GM23338 (cell line): ENCODE measurements at places on chromosomes 1 and 21.
A peak's percentile ranks its signal among the peaks of the same experiment; 100 is the strongest.

GRCh38 chr1:31697369-31697984, 6.3 kb downstream of the COL16A1 start:
- H3K27me3 ChIP-seq: no peaks in the 10 kb centered on the region
- H3K27ac ChIP-seq: no peak overlapping the region
- no peak for DNase-seq
- H3K36me3 ChIP-seq: no peaks in the 10 kb centered on the region
- no peak overlapping the region for H3K4me3 ChIP-seq

GRCh38 chr21:35578831-35579471, 481.4 kb downstream of the SETD4 start:
- no peaks in the 10 kb centered on the region for H3K36me3 ChIP-seq
- DNase-seq: no peak

- H3K4me1 ChIP-seq: peaks cover 36% of the 10 kb centered on the region
- no peaks in the 10 kb centered on the region for H3K36me3 ChIP-seq
- no peak overlapping the region for H3K27ac ChIP-seq
- no peak overlapping the region for H3K4me3 ChIP-seq
- DNase-seq: no peak
- H3K27me3 ChIP-seq: no peaks in the 10 kb centered on the region
Observed at GRCh38 chr1:164720440-164721227, 161.7 kb downstream of the PBX1 start.

DNA sequence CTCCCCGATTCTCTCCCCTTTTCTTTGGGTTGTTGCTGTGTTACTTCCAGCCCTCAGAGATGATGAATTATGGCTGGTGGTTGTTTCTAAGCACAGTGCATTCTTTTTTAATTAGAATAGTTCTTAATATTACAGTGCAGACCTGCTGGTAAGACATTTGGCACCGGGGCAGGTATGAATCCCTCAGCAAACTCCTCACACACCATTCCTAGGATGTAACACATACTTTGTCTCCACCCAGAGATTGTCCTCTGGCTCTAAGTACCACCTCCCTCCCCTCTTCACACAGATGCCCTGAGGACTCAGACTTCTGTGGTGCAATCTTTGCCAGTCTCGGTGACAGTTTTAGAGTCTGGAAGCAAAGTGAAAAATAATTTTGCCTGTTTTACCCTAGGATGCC, 143.1 kb downstream of the HLX start:
- H3K36me3 ChIP-seq: no peaks in the 10 kb centered on the region
- no peak overlapping the region for H3K27ac ChIP-seq
- no peaks in the 10 kb centered on the region for H3K4me1 ChIP-seq
- DNase-seq: no peak
- no peak overlapping the region for H3K4me3 ChIP-seq
- H3K27me3 ChIP-seq: no peaks in the 10 kb centered on the region

DNA sequence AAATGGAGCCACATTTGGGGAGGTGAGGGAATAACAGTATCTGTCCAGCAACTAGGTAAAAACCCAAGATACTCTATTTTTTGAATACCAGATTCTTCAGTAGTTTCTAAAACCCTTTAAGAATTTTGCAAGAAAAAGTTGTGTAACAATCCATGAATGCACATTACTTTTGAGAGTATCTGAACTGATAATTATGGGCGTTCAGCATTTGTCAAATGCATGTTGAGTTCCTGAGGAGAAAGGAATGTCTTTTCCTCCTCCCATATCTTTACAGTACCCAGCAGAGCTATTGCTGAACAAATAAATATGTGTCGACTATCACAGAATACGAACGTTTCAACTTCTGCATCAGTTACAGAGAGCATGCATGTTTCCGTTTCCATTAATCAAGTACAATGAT, 104.5 kb downstream of the PCNX2 start:
- H3K27ac ChIP-seq: no peak overlapping the region
- DNase-seq: no peak
- no peak overlapping the region for H3K4me3 ChIP-seq
- H3K27me3 ChIP-seq: no peaks in the 10 kb centered on the region
- H3K4me1 ChIP-seq: no peaks in the 10 kb centered on the region

GRCh38 chr1:161098210-161099068, at the start of gene KLHDC9:
Gene KLHDC9, plus strand, starts transcription at chr1:161098361. Its CDS starts 175 bp downstream, at chr1:161098536.
- H3K36me3 ChIP-seq: no peaks in the 10 kb centered on the region; the same call in 1 of the 2 replicates
- H3K4me1 ChIP-seq: no peaks in the 10 kb centered on the region; the same call in 1 of the 2 replicates
- H3K4me3 ChIP-seq: peak within 1 kb of the TSS; percentile 89
- no peaks in the 10 kb centered on the region for H3K27me3 ChIP-seq
- H3K27ac ChIP-seq: no peak within 1 kb of the TSS

DNA sequence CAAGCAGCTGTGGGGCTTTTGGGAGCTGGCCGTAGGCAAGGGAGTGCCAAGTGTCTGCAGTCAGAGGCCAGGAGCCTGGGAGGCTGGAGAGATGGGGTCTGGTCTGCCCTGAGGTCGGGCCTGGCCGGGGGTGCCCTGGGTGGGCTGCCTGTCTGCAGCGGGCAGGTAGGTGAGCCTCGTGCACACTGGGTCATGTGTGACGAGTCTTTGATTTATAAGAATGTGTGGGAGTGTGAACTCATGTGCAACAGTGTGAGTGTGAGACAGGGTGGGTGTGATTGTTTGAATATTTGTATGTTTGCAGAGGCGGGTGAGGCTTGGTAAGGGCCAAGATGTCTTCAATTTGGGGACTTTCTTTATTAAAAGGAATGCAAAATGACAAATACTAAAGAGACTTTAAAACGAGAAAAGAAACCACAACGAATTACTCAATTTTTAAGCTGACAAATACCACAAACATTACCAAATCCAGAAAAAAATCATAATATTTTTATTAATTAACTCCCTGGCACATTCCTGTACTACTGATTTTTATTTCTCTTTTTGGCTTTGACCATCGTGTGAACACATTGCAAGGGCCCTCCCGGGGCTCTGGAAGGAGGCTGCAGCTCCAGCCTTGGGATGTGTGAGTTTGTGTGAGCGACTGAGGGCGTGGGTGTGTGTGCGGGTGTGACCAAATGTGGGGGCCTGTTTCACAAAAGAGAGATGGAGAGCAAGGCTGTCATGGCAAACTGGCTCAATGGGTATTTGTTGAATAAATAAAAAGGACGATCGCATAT, 110.3 kb upstream of the WNT4 start:
- no peak overlapping the region for H3K27ac ChIP-seq
- DNase-seq: no peak
- no peak overlapping the region for H3K4me3 ChIP-seq
- H3K36me3 ChIP-seq: no peaks in the 10 kb centered on the region
- H3K27me3 ChIP-seq: no peaks in the 10 kb centered on the region
- peaks cover 14% of the 10 kb centered on the region; the same call in 1 of the 2 replicates for H3K4me1 ChIP-seq

- no peaks in the 10 kb centered on the region for H3K4me1 ChIP-seq
- H3K27me3 ChIP-seq: no peaks in the 10 kb centered on the region
- no peak overlapping the region for H3K4me3 ChIP-seq
- no peak overlapping the region for H3K27ac ChIP-seq
Observed at GRCh38 chr1:22524481-22524880, 38.8 kb upstream of the EPHA8 start.

- no peak overlapping the region for H3K4me3 ChIP-seq
- H3K27ac ChIP-seq: no peak overlapping the region
- H3K27me3 ChIP-seq: no peaks in the 10 kb centered on the region
- DNase-seq: no peak
- no peaks in the 10 kb centered on the region for H3K36me3 ChIP-seq
- peaks cover 11% of the 10 kb centered on the region for H3K4me1 ChIP-seq
Observed at GRCh38 chr1:30049748-30050296, 673.6 kb downstream of the MATN1 start.

DNA sequence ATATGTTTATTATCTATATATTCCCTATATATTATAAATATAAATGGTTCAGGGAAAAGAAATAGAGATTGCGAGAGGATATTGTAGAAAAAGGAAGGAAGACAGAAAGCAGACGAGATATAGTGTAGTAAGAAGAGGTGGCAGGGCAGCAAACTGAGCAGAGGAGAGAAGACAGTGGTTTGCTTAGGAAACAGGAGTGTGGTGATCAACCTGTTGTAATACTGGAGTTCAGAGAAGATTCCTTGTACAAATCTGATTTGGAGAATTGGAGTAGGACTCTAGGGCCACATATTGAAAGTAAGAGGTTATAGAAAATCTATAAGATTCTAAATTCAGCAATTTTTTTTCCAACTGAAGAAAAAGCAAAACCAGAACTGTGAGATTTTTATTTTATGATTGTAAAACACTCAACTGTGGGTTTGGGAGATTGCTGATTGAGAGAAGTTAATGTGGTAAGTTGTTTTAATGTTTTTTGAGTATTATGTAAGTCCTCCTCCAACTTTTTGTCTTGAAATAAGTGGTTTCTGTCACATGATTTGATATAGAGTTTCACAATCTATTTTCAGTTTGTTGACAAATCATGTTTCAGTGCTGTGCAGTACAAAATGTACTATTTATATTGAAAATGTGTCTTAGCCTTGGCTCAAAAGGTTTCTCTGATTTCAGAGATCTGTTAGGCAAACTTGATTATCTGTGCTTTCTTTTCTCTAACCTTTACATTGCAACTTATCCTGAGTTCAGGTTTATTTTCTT, 9.6 kb upstream of the AMY2B start:
- no peaks in the 10 kb centered on the region for H3K36me3 ChIP-seq
- H3K27me3 ChIP-seq: no peaks in the 10 kb centered on the region
- no peak overlapping the region for H3K27ac ChIP-seq
- no peak for DNase-seq
- no peaks in the 10 kb centered on the region for H3K4me1 ChIP-seq

- no peaks in the 10 kb centered on the region for H3K36me3 ChIP-seq
- DNase-seq: no peak
- H3K4me1 ChIP-seq: no peaks in the 10 kb centered on the region
Observed at GRCh38 chr1:109642626-109643025, 13.3 kb upstream of the GSTM4 start.

GRCh38 chr1:236982380-236982779, 21.9 kb downstream of the MT1HL1 start:
- peaks cover 6% of the 10 kb centered on the region; the same call in 1 of the 2 replicates for H3K4me1 ChIP-seq
- no peak overlapping the region for H3K4me3 ChIP-seq
- H3K36me3 ChIP-seq: no peaks in the 10 kb centered on the region; the same call in 1 of the 2 replicates
- no peak overlapping the region for H3K27ac ChIP-seq

- no peak overlapping the region for H3K4me3 ChIP-seq
- H3K36me3 ChIP-seq: 0 out of 2 replicates have a peak, but pooled peaks cover 3% of the 10 kb centered on the region
- H3K4me1 ChIP-seq: no peaks in the 10 kb centered on the region
Observed at GRCh38 chr1:4621646-4622045, 32.8 kb upstream of the AJAP1 start.

GRCh38 chr1:187759825-187760333, 931.1 kb downstream of the PLA2G4A start:
- H3K27ac ChIP-seq: no peak overlapping the region
- no peak for DNase-seq
- no peaks in the 10 kb centered on the region for H3K36me3 ChIP-seq
- H3K4me3 ChIP-seq: no peak overlapping the region
- H3K4me1 ChIP-seq: no peaks in the 10 kb centered on the region
- H3K27me3 ChIP-seq: no peaks in the 10 kb centered on the region

DNA sequence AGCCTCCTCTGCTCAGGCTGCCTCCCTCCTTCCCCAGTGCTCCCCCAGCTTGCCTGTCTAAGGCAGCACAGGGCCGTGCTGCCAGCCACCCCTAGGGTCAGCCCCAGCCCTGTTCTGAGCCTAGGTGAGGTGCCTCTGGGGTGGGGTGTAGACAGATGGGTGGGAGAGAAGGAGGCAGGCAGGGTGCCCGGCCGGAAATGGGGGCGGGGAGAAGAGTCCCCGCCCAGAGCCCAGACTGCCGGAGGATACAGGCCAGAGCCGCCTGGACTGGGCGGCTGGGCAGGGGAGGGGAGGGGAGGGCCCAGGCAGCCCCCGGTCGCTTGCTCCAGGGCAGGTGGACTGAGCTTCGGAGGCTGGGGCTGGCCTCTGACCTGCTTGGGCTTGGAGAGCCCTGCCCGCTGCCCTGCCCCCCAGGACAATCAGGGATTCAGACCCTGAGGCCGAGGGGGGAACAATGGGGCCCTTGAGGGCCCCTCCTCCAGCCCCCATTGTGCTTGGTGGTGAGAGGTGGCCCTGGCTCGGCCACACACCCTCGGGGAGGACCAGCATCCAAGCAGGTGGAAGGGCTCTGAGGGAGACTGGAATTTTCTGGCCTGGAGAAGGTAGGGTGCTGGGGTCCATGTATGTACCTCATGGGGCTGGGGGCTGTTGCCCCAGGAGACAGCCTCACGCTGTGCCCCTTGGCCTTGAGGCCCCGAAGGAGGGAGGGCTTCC, at the start of gene GJC2:
Gene GJC2 (plus strand): TSS at position 525 of the 714 bp plus-strand sequence. CDS start 7,829 bp downstream, outside the sequence.
- peak; percentile 41 for DNase-seq
- no peaks in the 10 kb centered on the region for H3K27me3 ChIP-seq
- no peak within 1 kb of the TSS for H3K27ac ChIP-seq
- H3K36me3 ChIP-seq: no peaks in the 10 kb centered on the region
- no peak within 1 kb of the TSS for H3K4me3 ChIP-seq

GRCh38 chr1:203158960-203159665, 16.5 kb downstream of the MYBPH start:
- H3K4me3 ChIP-seq: no peak overlapping the region
- H3K36me3 ChIP-seq: no peaks in the 10 kb centered on the region
- no peak overlapping the region for H3K27ac ChIP-seq
- DNase-seq: no peak
- peaks cover 3% of the 10 kb centered on the region; the same call in 1 of the 2 replicates for H3K4me1 ChIP-seq
- no peaks in the 10 kb centered on the region for H3K27me3 ChIP-seq

DNA sequence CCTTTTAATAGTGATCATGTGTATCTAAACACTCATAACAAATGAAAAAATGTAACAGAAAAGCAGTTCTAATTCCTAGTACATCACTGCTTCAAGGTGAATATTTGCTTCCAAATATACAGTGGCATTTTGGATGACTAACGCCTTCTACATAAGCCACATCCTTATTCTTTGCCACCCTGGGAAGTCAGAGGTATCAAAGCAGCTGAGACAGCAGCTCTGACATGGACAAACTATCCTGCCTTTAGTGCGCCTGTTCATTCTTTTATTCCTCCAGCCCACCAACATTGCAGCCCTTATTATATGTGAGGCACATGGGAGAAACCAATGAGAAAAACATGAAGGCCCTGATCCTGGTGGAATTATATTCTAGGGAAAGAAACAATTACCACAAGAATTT, 183.0 kb downstream of the APP start:
- H3K4me1 ChIP-seq: peaks cover 44% of the 10 kb centered on the region
- H3K36me3 ChIP-seq: no peaks in the 10 kb centered on the region
- no peak for DNase-seq
- peak overlapping the region; percentile 57 for H3K27ac ChIP-seq

DNA sequence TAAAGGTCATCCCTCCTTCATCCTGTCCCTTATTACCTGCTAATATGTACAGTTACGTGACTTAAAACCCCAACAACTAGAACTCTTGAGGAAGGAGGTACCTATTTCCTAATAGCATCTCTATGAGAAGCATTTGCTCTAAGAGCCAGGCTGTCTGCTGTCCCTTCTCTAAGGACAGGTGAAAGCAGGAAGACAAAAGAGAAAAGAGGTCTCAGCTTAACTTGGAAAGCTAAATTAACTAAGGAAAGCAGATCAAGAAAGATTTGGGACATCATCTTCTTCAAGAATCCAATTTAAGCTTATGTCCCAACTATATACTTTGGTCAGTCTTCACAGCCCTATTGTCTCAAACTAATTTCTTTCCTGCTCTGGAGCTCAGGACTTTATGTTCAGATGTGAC, 2.9 kb downstream of the EGLN1 start:
- H3K36me3 ChIP-seq: no peaks in the 10 kb centered on the region
- no peak for DNase-seq
- no peak overlapping the region for H3K27ac ChIP-seq
- H3K4me3 ChIP-seq: peak overlapping the region; percentile 79; the same call in 1 of the 2 replicates

GRCh38 chr21:38807986-38808385, 2.3 kb downstream of the ETS2 start:
- peaks cover 12% of the 10 kb centered on the region; the same call in 1 of the 2 replicates for H3K36me3 ChIP-seq
- H3K4me3 ChIP-seq: peak overlapping the region; percentile 80
- H3K27ac ChIP-seq: no peak overlapping the region
- DNase-seq: no peak

- peaks cover 3% of the 10 kb centered on the region; the same call in 1 of the 2 replicates for H3K36me3 ChIP-seq
- no peaks in the 10 kb centered on the region for H3K27me3 ChIP-seq
- H3K4me1 ChIP-seq: 0 out of 2 replicates have a peak, but pooled peaks cover 3% of the 10 kb centered on the region
Observed at GRCh38 chr1:160779626-160780397, 16.2 kb upstream of the LY9 start.
